ENCODE measurements at places on chromosomes 2 and 18.
A peak's percentile ranks its signal among the peaks of the same experiment; 100 is the strongest.

GRCh38 chr2:186440506-186440905 lies 45.6 kb upstream of the ZC3H15 start:
- peak; percentile 30 for DNase-seq

DNA sequence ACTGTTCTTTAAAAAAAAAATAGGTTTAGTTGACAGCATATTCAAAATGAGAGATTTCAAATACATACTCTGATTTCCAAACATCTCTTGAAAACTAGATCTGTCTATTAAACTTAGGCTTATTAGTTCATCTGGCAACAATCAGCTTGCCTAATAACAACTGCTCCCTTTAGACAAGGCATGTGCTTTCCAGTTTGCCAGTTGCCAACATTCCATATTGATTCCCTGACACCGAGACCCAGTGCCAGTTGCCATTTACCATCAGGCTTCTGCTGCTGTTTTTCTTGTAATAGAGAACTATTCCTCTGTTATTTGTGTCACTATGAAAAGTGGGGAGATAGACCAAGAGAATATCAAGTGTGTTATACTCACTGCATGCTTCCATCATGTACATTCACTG lies 256.0 kb downstream of the C1D start:
- no peak for DNase-seq

- DNase-seq, result no peak
Measured at GRCh38 chr2:104901037-104901881, 47.3 kb downstream of the POU3F3 start.

- no peak for DNase-seq
Measured at GRCh38 chr2:167310442-167310841, 422.2 kb downstream of the XIRP2 start.

DNA sequence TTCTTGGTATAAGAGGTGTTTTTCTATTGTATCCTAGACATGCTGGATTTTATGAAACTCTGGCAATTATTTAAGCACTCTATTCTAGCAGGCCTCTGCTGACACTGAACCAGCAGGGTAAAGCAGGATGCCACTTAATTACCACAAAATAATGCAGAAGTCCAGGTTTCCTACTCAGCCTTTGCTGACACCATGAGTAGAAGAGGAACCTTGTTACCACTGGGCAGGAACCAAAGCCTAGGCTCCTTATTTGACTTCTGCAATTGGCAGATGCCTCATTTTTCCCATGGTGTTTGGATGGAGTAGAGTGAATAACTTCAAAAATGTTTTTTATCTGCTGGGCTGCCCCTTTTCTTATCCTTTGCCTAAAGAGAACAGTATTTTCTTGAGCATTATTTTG lies 60.8 kb downstream of the THNSL2 start:
- no peak for DNase-seq

- DNase-seq, result no peak
Measured at GRCh38 chr2:135162786-135163185, 110.7 kb downstream of the RAB3GAP1 start.

DNA sequence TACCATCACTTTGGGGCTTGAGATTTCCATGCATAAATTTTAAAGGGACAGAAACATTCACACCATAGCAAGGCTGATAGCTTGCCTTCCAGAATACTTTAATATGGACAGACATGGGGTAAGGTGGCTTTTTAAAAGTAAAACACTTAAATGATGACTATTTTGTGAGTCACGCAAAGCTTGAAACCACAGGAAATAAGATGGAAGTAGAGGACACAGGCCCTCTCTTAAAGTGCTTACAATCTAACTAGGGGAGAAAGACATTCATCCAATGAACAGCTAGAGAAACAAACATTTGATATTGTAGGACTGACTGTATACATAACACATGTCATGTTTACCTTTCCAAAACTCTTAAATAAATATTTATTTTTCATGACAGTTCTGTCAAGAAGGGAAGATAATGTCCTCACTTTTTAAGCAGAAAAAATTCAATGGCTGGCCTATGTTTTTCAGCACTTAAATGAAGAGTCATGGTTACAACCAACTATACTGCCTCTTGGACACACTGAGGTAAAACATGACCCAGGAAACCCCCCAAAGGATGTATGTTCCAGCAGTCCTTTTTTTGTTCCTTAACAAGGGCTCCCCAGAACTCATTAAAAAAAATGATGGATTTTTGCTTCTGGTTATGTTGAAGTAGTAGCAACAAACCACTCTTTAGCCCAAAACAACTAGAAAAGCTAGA lies 120.0 kb upstream of the RBMS1 start:
- peak; percentile 27 for DNase-seq

DNA sequence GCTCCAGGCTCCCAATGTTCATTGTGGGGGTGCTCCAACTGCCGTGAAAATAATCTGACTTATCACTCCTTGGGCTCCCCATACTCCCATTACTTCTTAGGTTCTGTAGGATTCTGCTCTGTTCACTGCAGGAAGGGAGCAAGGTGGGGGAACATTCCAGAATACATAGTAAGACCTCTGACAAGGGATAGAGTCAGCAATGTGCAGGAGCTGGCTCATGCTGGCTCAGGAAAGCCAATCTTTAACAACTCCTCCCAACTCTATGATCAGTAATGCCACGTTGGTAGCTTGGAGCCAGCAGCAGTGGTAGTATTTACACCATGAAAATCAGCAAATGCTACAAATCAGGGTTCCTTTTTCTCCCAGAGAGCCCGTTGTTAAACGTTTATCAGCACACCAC lies 44.4 kb downstream of the FECH start:
- no peak for DNase-seq

DNA sequence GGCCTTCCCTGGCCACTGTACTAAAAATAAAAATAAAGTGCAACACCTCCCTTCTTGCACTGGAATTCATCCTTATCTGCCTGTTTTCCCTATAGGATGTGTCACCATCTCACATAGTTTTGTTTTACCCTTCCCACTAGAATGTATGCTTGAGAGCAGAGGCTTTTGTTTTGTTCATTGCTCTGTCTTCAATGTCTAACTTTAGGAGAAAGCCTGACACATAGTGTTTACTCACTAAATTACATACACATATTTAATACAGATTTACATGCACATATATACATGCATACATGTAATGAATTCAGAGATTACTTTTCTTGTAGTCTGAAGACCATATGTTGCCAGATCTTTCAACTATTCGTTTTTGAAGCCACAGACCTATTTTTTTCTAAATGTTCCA lies 23.0 kb downstream of the CD302 start:
- DNase-seq, result no peak

- peak; percentile 87 for DNase-seq
Measured at GRCh38 chr2:676647-677055, 555 bp downstream of the TMEM18 start.

Measured in LNCaP clone FGC (cell line).